ENCODE measurements at places on chromosomes 1 and 21.

- no peak for DNase-seq
Measured at GRCh38 chr1:185039726-185040407, 5.5 kb upstream of the RNF2 start.

DNA sequence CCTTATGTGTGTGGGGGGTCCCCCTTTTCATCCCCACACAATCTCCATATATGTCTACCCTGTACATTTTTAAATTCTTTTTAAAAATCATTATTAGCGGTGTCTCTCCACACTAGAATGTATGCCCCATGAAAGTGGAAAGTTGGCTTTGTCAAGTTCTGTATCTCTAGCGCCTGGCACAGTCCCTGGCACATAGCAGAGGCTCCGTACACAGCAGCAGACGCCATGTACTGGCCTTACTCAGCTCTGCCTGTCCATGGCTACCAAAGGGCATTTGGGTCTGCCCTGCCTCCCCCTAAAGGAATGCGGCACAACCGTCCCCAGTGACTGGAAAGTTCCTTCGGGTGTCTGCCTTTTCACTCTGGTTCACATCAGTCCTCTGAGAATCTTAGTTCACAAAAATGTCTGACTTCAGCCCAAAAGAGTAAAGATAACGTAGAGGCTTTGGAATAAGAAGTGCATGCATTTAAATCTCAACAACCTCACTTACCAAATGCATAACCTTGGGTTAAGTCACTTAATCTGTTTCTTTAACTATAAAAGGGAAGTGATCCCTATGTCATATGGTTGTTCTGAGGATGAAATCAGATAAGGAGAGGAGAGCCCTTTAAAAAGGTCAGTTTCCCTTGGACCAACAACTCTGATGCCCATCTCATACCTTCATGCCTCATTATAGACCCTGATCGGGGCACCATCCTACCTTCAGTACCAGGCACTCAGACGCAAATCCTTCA lies 61.1 kb downstream of the CD46 start:
- no peak for DNase-seq

DNA sequence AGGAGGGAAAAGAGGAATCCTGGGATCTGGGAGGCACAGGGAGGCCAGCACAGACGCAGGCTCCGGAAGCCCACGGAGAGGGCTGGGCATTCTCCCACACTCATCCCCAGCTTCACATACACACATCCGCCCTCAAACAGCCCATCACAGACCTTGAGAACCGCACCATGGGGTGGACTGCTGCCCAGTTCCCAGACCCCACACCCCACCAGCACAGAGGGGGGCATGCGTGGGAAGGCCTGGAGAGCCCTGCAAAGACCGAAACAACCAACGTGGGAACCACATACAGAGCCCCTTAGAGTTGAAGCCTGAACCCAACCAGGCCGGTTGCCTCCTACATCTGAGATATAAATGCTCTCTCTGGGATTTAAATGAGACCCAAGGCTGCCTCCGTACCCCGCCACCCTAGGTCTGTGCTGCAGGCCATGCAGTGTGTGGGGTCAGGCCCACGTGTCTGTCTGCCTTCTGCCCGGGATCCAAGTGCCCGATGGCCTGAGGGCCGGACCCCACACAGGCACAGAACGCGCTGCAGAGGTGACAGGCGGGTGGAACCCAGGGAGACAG lies 126.2 kb upstream of the COL6A1 start:
- no peak for DNase-seq

GRCh38 chr1:90925928-90926869 lies 95.6 kb downstream of the ZNF644 start:
- no peak for DNase-seq

- DNase-seq, result no peak
Measured at GRCh38 chr1:181112071-181112929, 23.8 kb downstream of the IER5 start.

GRCh38 chr1:117817629-117818028 lies 111.8 kb downstream of the GDAP2 start:
- DNase-seq, result no peak

GRCh38 chr21:37711836-37712568 lies 204.3 kb downstream of the KCNJ6 start:
- DNase-seq, result peak; percentile 1

DNA sequence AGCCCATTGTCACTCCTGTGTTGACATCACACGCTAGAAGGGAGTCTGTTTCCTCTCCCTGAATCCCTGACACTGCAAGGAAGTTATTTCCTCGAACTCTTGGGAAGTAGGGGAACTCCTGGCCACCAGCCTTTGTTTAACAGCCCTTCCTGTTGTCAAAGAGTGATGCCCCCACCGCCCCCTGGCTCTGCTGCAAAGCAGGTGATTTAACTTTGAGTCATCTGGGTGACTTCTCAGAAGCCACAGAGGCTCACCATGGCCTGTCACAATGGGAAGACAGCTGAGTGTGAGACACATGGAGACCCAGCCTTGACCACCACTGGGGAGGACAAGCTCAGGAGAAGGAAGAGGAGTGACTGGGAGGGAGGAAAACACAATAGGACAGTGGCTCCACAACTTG lies 182.8 kb downstream of the PSMG1 start:
- DNase-seq, result no peak

DNA sequence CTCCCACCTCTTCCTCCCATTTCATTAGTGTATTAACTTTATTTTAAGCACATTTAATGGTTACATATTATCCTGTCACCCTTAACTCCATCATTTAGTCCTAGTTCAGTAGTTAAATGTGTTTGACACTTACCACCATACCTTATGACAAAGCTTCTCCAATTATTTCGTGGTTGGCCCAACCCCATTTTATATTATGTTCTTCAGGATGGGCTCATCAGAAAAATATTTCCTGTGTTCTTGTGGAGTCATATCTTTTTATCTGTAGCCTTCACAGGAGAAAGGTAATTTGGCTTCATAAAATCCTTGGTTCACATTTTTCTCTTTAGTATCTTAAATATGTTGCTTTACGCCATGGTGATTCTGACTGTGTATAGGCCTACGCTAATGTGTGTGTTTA lies 142.3 kb upstream of the COL6A1 start:
- no peak for DNase-seq

DNA sequence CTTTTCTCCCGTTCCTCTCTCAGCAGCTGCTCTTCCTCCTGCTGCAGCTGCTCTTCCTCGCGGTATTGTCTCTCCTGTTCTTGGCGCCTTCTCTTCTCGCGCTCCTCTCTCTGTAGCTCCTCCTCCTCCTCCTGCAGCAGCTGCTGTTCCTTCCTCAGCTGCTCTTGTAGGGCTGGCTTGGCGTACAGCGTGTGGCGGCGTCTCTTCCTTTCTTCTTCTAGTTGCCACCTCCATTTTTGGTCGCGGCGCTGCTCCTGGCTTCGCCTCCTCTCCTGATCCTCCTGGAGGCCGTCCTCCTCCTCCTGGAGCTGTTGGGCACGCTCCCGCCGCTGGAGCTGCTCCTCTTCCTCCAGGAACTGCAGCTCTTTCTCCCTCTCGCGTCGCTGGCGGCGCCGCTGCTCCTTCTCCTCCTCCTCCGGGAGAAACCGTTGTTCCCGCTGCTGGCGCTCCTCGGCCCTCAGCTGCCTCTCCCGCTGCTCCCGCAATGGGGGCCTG lies 4.8 kb downstream of the TCHH start:
- no peak for DNase-seq

- no peak for DNase-seq
Measured at GRCh38 chr21:14686466-14687267, 140.6 kb upstream of the SAMSN1 start.

DNA sequence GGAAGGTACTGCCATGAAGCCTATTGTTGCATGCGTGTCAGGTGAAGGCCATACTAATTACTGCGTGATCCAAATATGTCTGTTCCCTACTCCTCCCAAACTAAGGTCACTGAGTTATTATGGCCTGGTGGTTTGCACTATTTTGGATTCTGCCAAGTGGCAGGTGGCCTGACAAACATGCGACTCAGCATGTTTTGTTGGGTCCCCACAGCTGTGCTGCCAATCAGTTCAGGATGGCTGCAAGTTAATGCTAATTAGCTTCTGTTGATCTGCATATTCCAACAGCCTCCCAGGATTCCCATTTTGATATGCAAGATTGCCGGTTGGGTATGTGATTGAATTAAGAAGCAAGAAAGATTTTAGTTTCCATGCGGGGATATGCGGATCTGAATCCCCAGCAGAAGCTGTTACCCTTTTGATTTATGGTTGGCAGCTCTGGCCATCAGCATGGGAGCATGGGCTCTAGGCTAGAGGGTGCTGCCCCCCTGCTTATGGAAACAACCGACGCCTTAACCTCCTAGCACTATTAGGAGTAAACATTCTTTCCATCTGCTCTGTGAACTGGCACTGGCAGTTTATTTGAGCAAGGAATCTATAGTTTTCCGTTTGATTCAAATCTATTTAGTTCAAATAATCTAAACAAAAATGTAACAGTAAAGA lies 429.8 kb upstream of the C1orf87 start:
- DNase-seq, result no peak

- no peak for DNase-seq
Measured at GRCh38 chr1:190578526-190578925, 100.9 kb upstream of the BRINP3 start.

DNA sequence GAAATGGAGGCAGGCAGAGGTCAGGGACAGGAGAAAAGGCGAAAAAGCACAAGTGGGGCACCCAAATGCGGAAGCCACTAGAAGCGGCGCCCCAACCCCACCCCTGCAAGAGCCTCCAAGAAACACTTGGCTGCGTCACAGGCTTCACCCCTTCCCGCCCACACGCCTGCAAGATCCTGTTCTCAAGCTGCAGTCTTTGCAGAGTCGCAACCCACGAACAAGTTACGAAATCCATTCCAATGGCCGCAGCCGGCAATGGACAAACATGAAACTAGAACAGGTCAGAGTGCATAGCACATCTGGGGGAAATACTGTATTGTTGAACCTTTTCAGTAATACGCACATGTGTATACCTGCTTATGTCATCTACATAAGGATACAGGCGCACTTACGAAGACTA lies 103.6 kb downstream of the PSMG1 start:
- no peak for DNase-seq

- no peak for DNase-seq
Measured at GRCh38 chr1:64948905-64949833, 17.2 kb downstream of the JAK1 start.

GRCh38 chr1:28343405-28343804 lies 14.6 kb downstream of the MED18 start:
- no peak for DNase-seq

DNA sequence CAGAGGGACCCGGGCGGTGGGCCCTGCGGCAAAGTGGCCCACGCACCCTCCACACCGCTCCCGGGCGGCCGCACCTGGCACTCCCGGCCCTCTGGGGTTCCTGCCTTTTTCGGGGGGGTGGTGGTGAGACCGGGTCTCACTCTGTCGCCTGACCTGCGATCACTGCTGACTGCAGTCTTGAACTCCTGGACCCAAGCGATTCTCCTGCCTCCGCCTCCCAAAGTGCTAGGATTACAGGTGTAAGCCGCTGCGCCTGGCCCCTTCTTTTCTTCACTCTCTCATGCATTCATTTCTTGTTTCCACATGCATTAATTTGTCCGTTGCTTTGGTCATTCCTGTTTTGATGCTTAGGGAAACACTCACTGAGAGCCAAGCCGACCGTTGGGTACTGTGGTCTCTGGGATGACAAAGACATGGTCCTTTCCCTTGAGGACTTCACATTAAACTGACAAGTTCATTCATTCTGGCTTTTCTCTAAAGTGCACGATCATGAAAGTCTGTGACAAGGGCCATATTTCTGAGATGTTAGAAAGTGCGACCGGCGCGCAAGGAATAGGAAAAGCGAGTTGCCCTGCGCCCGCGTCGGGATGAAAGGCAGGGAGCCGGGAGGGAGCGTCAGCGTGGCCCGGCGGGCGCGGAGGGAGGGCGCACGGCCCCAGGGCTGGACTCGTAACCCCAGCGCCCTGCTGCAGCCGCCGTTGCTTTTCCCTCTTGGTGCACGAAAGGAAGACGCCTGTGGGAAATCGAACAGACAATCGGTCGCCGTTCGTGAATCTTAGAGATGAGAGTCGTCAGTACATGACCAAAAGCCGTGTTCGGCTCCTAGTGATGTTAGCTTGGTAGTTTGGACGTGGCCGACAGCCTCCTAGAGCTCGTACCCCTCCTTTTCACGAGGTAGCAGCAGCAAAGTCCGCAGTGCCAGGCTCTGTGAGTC lies 1.0 kb upstream of the MCOLN2 start:
- no peak for DNase-seq

GRCh38 chr1:198167436-198167934 lies 10.7 kb downstream of the NEK7 start:
- no peak for DNase-seq

- no peak for DNase-seq
Measured at GRCh38 chr1:107993920-107994319, 28.9 kb upstream of the VAV3 start.

- DNase-seq, result no peak
Measured at GRCh38 chr1:182061594-182061993, at the start of gene ZNF648. Gene ZNF648 (minus strand): TSS chr1:182061712. CDS start chr1:182058010, 3,702 bp downstream.

GRCh38 chr1:181097242-181097641 lies 8.7 kb downstream of the IER5 start:
- DNase-seq, result no peak

DNA sequence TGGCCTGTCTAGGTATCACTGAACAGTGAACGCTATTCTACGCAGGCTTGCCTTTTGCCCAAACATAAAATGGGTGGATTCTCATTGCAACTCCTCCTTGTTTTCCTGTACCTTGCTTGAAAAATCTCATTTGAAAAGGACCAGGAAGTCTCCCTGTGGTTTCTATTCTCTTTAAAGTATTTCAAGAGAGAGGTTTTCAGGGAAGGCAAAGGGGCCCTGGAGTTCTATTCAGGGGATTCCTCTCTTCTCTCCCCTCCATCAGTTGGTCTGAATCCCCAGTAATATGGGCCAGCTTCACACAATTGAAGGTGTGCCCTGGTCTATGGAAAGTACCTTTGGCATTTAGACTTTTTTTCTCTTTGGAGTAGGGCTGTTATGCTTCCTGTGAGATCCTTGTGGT lies 311.3 kb downstream of the RGS7 start:
- DNase-seq, result no peak

GRCh38 chr1:110896090-110896489 lies 23.1 kb downstream of the CD53 start:
- DNase-seq, result no peak

DNA sequence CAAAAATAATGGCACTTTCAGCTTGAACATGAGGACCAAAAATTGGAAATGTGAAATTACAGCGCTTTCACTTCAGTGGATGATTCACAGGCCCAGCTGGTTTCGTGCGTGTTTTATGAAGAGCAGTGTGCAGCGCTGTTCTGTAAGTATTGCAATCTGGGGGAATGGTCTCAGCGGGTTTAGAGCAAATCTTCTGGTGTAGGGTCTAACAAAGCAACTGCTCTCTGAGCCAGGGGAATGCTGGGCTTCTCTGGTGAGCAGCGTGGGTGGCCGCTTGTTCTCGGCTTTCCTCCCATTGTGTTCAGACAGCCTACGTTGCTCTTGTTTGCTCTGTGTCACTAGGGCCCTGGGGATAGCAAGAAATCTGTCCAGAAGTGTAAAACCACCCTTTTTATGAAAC lies 42.4 kb upstream of the GADD45A start:
- no peak for DNase-seq

DNA sequence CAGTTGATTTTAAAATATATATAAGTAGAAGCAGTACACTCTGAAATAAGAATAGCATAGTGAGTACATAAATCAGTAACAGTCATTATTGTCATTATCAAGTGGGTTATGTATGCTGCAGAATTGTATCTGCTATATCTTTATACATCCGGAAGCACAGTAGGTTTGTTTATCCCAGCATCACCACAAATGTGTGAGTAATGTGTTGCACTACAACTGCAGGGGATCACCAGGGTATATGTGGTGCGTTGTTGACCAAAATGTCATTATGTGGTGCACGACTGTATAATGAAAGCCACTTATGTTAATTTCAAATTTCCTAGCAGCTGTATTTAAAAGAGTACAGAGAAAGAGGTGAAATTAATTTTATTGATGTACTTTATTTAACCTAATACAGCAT lies 87.7 kb upstream of the GADD45A start:
- peak; percentile 59 for DNase-seq

- DNase-seq, result no peak
Measured at GRCh38 chr21:17640821-17641220, 28.1 kb upstream of the BTG3 start.

Measured in NCI-H2081 treated with DMSO at 0.1 percent for 48 hours (cell line).